ENCODE measurements at places on chromosomes 2 and 18.

- DNase-seq = no peak
Observed at GRCh38 chr2:84481702-84482101, 22.6 kb upstream of the SUCLG1 start.

DNA sequence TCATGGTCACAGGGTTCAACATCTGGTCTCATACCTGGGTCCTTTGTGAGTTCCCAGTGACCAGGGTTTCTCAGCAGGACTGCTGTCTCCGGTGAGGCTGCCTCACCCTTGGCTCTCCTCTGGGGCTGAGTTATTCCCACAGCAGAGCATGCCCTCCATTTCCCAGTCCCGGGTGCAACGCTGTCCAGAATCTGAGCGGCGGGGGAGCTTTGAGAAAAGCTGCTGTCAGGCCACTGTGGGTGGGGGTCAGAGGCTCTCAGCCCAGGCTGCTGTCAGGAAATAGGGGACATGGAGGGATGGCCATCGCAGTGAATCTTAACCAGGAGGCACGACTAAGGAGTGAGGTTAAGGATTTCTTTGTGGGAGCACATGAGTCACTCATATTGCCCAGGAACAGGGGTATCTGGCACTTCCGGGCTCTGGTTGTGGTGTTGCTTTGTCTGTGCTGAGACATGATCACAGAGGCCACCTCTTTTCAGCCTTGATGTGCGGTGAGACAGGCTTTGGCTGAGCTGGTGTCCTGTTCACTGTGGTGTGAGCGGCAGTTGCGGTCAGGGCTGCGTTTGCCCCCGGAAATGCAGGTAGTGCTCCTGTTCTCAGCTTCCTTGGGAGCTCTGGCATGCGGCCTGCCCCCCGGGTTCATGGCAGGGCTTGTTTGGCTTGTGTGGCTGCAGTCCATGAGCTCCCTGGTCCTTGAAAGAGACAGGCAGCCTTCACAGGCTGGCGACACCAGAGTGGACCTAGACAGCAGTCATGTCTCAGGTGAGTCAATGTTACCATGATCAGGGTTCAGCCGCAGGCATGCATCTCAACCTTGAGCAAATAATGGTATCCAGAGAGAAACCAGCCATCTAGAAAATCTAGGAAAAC, 310.7 kb upstream of the MYT1L start:
- DNase-seq = no peak

GRCh38 chr2:105488285-105488684, 89.4 kb upstream of the FHL2 start:
- DNase-seq = no peak

DNA sequence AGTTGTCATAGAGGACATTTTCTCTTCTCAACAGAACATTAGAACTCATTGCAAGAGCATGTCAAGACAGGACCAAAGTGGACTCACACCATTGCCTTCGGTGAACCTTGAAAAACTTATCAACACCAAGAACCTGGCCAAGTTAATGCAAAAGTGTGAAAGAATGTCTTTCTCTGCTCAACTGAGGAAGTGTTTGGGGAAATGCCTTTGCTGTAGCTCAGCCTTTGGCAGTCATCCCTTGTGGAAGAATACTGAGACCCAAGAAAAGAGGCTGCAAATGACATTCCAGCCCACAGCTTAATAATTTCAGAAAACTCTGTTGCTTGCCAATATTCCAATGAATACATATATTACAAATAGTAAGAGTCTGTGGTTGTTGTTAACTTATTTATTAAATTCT, 728.8 kb upstream of the PIK3C3 start:
- no peak for DNase-seq

- no peak for DNase-seq
Observed at GRCh38 chr2:41999128-41999480, 48.7 kb upstream of the PKDCC start.

- DNase-seq = no peak
Observed at GRCh38 chr18:2532797-2533196, 38.5 kb downstream of the METTL4 start.

- DNase-seq = no peak
Observed at GRCh38 chr18:78813936-78814710, 165.5 kb upstream of the SALL3 start.

- no peak for DNase-seq
Observed at GRCh38 chr2:226478109-226478809, 321.4 kb downstream of the IRS1 start.
